ENCODE measurements at places on chromosomes 2 and 18. TPM values are rescaled to one million over a fixed set of nuclear protein-coding genes. Genes with fewer than 3 reads are reported as not detected.

Gene DNAH6
- 5.5 TPM for total RNA-seq

Gene CCDC85A
- 1.1 TPM for total RNA-seq

Gene VWC2L
- total RNA-seq = not detected

DNA sequence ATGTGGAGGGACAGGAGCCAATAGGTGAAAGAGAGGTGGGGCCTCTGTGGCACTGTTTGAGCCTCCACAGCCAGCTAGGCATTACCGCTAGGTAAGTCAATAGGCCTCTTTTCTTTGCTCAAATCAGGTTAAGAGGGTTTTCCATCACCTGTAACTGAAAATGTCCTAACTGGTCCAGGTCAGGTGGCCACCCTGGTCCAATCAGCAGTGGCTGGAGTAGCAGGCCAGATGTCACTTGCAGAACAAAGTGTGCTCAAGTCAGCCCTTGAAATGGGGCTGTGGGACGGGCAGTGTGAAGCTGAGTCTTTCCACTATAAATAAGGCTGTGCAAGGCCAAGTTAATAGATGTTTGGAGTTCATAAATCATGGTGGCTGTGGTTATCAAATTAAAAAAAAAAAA is 20.9 kb downstream of the FBXO36 start:
- no peak for DNase-seq
- no peaks in the 10 kb centered on the region for H3K36me3 ChIP-seq
- H3K4me3 ChIP-seq = no peak overlapping the region
- H3K27ac ChIP-seq = peak overlapping the region; percentile 62
- no peaks in the 10 kb centered on the region for H3K27me3 ChIP-seq
- peaks cover 2% of the 10 kb centered on the region for H3K4me1 ChIP-seq

GRCh38 chr18:53417003-53417402 is 807.5 kb downstream of the MBD2 start:
- H3K36me3 ChIP-seq = no peaks in the 10 kb centered on the region
- no peaks in the 10 kb centered on the region for H3K27me3 ChIP-seq
- no peak for DNase-seq
- peaks cover 3% of the 10 kb centered on the region for H3K4me1 ChIP-seq

DNA sequence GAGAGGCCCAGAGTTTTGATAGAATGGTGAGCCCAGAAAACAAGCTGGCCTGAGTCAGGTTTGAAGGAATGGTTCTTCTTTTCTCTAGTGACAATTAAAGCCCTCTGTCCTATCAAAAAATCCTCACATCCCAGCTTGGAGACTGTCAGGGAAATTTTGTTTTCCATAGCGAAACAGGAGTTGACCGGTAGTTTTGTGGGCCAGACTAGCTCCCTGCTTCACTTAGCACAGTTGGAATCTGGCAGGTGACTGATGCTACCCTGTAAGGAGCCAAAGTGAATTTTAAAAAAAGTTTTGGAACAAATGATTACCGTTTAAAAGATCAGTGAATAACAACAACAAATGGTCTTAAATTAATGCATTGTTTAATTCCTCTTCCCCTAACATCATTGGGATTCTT is 6.7 kb downstream of the NAB1 start:
- no peak overlapping the region for H3K27ac ChIP-seq
- H3K36me3 ChIP-seq = peaks cover 3% of the 10 kb centered on the region
- no peak for DNase-seq
- H3K4me3 ChIP-seq = no peak overlapping the region
- no peaks in the 10 kb centered on the region for H3K27me3 ChIP-seq
- peaks cover 14% of the 10 kb centered on the region for H3K4me1 ChIP-seq

GRCh38 chr18:57859314-57859713 is 56.2 kb upstream of the ATP8B1 start:
- no peak for DNase-seq
- H3K4me1 ChIP-seq = peaks cover 15% of the 10 kb centered on the region
- peaks cover 4% of the 10 kb centered on the region for H3K27me3 ChIP-seq
- H3K27ac ChIP-seq = no peak overlapping the region

All from progenitor cell of endocrine pancreas (in vitro differentiated cells).